CD4-positive, alpha-beta memory T cell (primary cell): ENCODE measurements at places on chromosomes 6 and 20. TPM values are rescaled to one million over a fixed set of nuclear protein-coding genes. Genes with fewer than 3 reads are reported as not detected.

GRCh38 chr6:41670703-41671360 lies 32.6 kb downstream of the MDFI start:
- no peaks in the 10 kb centered on the region for H3K4me1 ChIP-seq
- H3K36me3 ChIP-seq: no peaks in the 10 kb centered on the region
- DNase-seq: no peak
- no peak overlapping the region for H3K4me3 ChIP-seq

GRCh38 chr20:5662769-5663168 lies 87.4 kb upstream of the SHLD1 start:
- no peaks in the 10 kb centered on the region for H3K36me3 ChIP-seq
- H3K27ac ChIP-seq: no peak overlapping the region
- DNase-seq: no peak
- H3K4me3 ChIP-seq: no peak overlapping the region
- no peaks in the 10 kb centered on the region for H3K4me1 ChIP-seq

GRCh38 chr20:57411406-57412283 lies 20.4 kb downstream of the RBM38 start:
- no peak overlapping the region for H3K4me3 ChIP-seq
- H3K27ac ChIP-seq: no peak overlapping the region
- no peak for DNase-seq

- no peak overlapping the region for H3K4me3 ChIP-seq
- no peak overlapping the region for H3K27ac ChIP-seq
- H3K27me3 ChIP-seq: no peaks in the 10 kb centered on the region
- H3K4me1 ChIP-seq: no peaks in the 10 kb centered on the region
- DNase-seq: no peak
Observed at GRCh38 chr6:123769431-123769830, 34.2 kb upstream of the NKAIN2 start.

DNA sequence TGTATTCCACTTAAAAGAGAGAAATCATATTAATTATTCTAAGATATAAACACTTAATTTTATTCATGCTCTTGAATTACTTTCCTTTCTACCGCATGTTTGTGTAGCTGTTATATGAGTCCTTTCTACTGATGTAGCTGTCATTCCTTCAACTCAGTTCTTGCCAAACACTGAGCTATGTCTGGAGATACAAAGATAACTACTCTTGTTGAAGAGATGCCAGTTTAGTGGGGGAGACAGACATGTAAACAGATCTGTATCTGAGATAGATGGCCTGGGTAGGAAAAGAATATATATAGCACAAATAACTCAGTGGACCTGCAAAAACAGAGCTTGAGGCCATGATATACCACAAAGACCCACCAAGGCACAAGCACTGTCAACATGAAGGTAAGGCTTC lies 157.3 kb downstream of the BTBD9 start:
- no peaks in the 10 kb centered on the region for H3K36me3 ChIP-seq
- DNase-seq: no peak
- H3K4me1 ChIP-seq: no peaks in the 10 kb centered on the region
- no peaks in the 10 kb centered on the region for H3K27me3 ChIP-seq
- H3K27ac ChIP-seq: no peak overlapping the region
- H3K4me3 ChIP-seq: no peak overlapping the region

DNA sequence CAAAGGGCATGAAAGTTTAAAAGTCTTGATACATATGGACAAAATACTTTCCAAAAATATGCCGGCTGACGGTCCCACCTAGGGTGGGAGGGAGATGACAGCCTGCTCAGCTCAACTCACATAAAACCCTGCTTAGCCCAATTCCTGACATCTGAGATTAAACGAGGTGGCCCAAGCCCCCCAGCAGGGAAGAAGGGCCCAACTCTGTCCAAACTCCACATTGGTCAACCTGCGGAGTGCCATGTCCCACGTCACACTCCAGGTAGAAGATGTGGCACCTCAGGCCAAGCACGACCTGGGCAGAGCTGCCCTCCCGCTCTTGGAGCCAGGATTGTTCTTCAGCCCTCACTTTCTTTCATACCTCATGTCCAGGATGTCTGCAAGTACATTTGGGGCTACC lies 48.2 kb downstream of the FGD2 start:
- DNase-seq: no peak
- peaks cover 37% of the 10 kb centered on the region for H3K4me1 ChIP-seq
- no peaks in the 10 kb centered on the region for H3K36me3 ChIP-seq
- no peak overlapping the region for H3K27ac ChIP-seq
- no peak overlapping the region for H3K4me3 ChIP-seq
- H3K27me3 ChIP-seq: no peaks in the 10 kb centered on the region

DNA sequence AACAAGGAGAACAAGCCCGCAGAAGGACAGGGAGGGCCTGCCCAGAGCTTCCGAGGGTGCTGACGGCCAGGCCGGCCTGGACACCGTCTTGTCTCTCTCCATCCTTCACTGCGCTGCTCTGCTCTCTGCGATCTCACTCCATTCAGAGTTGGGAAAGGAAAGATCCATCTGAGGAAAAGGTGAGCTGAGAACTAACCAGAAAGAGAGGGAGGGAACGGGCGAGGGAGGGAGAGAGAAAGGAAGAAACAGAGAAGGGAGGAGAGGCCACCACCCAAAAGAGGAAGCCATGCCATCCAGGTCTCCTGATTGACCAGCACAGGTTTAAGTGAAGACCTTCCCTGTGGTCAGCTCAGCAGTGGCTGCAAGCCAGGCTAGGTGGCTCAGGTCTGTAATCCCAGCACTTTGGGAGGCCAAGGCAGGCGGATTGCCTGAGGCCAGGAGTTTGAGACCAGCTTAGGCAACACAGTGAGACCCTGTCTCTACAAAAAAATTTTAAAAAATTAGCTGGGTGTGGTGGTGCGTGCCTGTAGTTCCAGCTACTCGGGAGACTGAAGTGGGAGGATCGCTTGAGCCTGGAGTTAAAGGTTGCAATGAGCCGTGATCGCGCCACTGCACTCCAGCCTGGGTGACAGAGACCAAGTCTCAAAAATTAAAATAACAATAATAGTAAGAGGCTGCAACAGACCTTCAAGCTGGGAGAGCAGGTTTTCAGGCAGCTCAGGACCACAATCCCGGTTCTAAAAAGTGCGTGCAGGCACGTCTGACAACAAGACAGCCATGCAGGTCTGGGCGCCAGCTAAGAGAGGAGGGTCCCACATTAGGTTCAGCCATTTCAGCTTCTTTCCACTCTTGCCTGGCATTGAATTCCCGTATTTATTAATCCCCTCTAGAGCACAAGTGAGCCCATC lies 34.2 kb upstream of the DLGAP4 start:
- H3K4me1 ChIP-seq: no peaks in the 10 kb centered on the region
- DNase-seq: no peak
- no peak overlapping the region for H3K4me3 ChIP-seq

GRCh38 chr6:122222761-122223160 lies 176.7 kb upstream of the HSF2 start:
- H3K36me3 ChIP-seq: no peaks in the 10 kb centered on the region
- no peak for DNase-seq
- no peaks in the 10 kb centered on the region for H3K27me3 ChIP-seq
- no peak overlapping the region for H3K4me3 ChIP-seq

Gene SIRPD
- 0.17 TPM for total RNA-seq

Gene RIN2
- 0.73 TPM for total RNA-seq

Gene FNDC1
- total RNA-seq: not detected

Gene MYT1
- total RNA-seq: not detected

Gene BEND6
- not detected for total RNA-seq
